ENCODE measurements at places on chromosomes 3 and 15.

- DNase-seq = no peak
These were observed 78.5 kb downstream of the CD47 start for GRCh38 chr3:108012304-108012703.

DNA sequence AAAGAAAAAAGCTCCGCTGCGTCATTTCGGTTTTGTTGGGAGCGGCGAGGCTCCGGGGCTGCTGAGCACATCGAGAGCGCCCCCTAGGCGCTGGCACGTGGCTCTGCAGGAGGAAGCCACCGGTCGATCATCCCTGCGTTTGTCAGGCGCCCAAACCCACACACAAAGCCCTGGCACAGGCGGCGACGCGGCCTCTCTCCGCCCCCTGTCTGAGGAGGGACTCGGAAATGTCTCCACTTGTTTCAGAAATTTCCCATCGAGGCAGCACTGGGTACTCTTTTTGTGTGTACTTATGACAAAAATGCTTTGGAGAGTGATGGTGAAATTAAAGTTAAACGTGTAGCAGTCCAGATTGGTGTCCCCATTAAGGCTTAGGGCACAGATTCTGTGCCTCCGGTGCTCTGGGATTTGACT is 407.3 kb upstream of the ONECUT1 start:
- DNase-seq = no peak

DNA sequence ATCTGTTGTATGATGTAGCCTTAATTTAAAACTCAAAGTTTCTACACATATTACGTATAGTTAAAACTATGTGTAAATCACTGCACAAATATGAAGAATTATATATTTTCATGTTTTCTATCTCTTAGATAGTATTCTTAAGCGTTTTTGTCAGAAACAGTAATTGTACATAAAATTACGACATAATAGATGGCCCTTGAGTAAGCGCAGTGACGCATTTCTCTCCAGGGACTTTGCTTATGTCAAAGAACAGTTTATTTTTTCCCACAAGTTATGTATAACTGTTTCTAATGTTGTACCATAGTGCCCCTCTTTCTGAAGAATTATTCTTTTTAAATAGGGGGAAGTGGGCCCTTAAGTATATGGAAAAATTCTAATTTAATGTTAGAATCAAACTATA is 934.0 kb downstream of the VGLL3 start:
- no peak for DNase-seq

- DNase-seq = no peak
These were observed 85.6 kb downstream of the RAP2B start for GRCh38 chr3:153247331-153248330.

DNA sequence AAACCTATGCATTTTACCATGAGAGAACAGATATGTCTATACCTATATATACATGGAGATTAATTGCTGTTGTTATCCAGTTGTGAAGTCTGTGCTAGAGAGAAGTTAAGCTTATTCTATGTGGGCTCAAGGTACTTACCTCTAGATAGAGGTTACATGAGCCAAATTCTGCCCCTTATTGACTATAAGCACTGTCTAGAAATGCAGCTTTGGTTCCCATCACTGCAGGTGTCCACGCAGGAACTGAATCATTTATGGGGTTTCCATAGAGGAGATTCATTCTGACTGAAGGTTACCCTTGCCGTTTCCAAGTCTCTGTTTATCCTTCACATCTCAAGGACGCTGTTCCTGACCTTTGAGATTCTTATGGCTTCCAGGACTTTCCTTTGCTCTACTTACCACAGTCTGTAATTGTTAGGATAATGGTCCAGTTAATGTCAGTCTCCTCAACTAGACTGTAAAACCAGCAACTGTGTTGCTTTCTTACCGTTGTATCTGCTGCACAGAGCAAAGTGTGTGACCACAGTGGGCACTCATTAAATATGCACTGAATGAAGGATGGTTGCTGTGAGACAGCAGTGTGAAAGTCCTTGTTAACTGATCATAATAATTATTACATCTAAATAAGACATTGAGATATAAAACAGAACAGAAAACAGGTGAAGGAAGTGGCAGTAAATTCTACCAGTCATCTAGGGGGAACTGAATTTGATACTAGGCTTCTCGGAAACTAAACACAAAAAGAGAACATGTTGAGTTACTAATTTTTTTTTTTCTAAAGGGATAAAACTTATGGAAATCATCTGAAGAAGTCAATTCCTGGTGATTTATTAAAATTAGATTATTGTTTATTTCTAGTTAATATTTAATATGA is 44.0 kb upstream of the BCL6 start:
- no peak for DNase-seq

Data from vagina (tissue), 2 donors.